ENCODE measurements at places on chromosomes 12 and 14.

DNA sequence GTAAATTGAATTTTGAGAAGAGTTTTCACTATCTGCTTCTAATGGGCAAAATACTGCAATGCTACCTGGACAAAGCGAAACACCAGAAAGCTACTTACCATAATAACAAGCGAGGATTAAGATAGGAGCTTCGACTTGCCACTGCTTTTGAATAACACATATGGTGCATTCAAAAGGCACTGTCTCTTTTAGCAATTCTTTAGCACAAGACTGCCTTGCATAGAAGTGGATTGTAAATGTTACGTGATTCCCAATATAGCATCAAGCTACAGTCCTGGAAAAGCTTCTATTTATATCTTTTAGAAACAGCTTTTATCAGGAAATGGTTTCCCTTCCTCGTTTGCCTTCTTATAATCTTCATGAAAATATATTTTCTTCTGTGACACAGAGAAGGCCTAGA lies 258.7 kb upstream of the PDE3A start:
- no peaks in the 10 kb centered on the region for H3K36me3 ChIP-seq
- no peak overlapping the region for H3K27ac ChIP-seq
- H3K4me3 ChIP-seq = no peak overlapping the region
- no peaks in the 10 kb centered on the region for H3K4me1 ChIP-seq
- no peak for DNase-seq
- H3K27me3 ChIP-seq = no peaks in the 10 kb centered on the region

DNA sequence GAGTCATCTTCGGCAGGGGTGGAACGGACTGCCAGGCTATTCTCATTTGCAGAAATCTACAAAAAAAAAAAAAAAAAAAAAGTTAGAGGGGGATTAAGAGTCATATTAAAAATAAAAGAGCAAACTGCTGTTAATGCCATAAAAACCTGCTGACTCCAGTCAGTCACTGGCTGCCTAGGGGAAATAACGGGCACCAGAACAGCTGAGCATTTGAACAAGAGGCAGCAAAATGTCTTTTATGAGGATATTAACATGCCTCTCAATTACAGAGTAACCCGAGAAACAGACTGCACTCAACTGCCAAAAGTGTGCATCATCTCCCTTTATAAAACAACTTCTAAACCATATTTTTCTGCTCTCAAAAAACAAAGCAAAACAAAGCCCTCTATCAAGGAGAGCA lies 28.7 kb upstream of the CERS5 start:
- peaks cover 29% of the 10 kb centered on the region for H3K36me3 ChIP-seq
- DNase-seq = no peak
- H3K4me3 ChIP-seq = no peak overlapping the region
- no peaks in the 10 kb centered on the region for H3K4me1 ChIP-seq
- H3K27me3 ChIP-seq = no peaks in the 10 kb centered on the region

DNA sequence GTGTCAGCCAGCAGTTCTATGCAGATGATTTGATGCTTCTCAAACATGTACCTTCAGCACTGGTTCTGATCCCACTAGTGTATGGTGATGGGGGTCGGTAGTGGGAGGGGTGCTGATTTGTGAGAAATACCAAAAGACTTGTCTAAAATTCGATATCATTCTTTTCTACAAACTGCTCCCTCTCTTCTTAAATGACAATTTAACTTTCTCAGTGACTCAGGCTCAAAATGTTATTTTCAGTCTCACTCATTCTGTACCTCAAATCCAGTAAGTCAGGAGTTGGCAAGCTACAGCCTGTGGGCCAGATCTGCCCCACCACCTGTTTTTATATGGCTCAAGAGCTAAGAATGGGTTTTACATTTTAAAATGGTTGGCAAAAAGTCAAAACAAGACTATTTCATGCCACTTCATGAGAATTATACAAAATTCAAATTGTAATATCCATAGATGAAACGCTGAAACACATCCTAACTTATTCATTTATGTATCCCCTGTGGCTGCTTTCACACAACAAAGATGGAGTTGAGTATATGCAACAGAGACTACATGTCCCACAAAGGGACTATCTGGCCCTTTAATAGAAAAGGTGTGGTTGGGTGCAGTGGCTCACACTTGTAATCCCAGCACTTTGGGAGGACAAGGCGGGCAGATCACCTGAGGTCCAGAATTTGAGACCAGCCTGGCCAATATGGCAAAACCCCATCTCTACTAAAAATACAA lies 6.6 kb upstream of the NOP2 start:
- peaks cover 90% of the 10 kb centered on the region for H3K36me3 ChIP-seq
- no peak overlapping the region for H3K4me3 ChIP-seq
- no peak overlapping the region for H3K27ac ChIP-seq
- DNase-seq = no peak

- H3K4me1 ChIP-seq = no peaks in the 10 kb centered on the region
- H3K27ac ChIP-seq = no peak overlapping the region
- H3K36me3 ChIP-seq = no peaks in the 10 kb centered on the region
- DNase-seq = no peak
Measured at GRCh38 chr12:81596558-81596957, 162.6 kb downstream of the PPFIA2 start.

Data from thymus (tissue), 14 donors.